ENCODE measurements at places on chromosomes 6 and 20. TPM values are rescaled to one million over a fixed set of nuclear protein-coding genes. Genes with fewer than 3 reads are reported as not detected.

GRCh38 chr20:50284811-50285375, 94.3 kb downstream of the CEBPB start:
- DNase-seq = no peak

- DNase-seq = no peak
Measured at GRCh38 chr6:134574491-134574890, 256.6 kb upstream of the SGK1 start.

DNA sequence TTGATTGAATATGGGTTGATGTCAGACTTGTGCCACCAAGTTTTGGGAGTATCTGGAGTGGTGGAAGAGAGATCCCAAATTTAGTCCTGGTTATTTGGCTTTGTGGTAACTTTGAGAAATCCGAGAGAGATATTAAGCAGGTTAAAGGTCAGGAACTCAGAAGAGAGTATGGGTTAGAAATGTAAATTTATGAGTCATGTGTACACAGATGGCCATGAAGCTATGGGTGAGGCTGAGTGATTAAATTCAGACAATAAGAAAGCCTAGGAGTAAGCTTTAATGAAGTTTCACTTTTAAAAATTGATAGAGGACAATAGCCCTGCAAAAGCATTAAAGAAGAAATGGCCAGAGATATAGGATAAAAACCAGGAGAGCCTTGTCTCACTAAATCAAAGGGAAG, 14.3 kb downstream of the RIMS1 start:
- DNase-seq = no peak

DNA sequence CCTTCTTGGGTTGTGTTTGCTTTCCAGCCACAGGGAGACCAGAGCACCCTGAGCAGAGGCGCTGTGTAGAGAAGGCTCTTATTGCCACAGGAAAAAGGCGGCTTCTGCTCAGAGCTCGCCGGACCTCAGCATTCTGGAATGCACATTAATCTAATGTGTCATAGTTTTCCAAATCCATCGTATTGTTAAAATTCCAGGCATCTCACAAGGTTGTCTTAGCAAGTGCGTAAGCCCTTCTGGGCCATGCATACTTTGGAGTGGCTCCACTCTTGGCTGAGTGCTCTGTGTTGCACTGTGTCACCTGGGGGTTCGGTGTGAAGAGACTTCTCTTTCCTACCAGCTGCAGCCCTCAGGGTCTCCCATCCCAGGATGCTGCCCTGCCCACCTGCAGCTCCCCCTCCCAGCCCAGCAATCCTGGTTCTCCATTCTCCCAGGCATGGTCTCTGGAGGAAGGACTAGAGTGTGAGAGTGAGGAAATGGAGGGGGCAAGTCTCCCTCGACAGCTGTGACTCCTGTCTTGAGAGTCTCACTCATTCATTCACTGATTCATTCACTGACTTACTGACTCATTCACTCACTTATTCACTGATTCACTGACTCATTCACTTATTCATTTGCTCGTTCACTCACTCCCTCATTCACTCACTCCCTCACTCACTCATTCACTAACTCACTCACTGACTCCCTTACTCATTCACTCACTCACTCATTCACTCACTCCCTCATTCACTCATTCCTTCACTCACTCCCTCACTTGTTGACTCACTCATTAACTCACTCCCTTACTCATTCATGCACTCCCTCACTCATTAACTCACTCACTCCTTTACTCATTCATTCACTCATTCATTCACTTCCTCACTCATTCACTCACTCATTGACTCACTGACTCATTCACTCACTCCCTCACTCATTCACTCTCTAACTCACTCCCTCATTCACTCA, 83.7 kb upstream of the MPC1 start:
- no peak for DNase-seq

GRCh38 chr20:50395251-50395729, 114.9 kb upstream of the PTPN1 start:
- no peak for DNase-seq

DNA sequence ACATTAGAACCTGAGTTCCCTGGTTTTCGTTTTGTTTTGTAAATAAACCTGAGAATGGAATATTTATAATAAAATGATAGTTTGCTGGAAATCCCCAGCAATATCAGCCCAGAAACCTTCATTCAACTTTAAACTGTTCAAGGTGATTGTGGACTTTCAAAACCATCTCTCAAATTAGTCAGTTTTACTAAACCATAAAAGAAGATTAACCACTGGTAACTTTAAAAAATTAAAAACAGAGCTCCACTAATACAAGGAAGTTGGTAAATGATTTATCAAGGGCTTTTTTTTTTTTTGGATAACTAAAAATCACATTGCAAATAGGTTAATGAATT, 10.0 kb downstream of the MBOAT1 start:
- no peak for DNase-seq

DNA sequence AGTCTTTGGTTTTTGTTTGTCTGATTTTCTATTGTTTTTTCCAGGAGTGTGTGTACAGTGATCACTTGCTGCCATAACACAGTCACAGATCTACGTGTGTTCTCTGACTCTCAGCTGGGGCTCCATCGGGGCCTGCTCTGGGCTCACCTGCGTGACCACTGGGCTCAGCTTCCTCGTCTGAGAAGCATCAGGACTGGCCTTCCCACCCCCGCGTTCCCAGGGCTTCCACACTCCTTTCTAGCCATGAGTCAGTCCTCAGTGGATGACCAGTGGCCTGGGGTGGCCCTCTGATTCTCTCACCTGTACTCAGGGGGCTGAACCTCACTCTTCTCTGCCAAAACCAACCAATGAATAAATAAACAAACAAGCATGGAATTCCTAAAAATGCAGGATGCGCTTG, 14.5 kb downstream of the THBS2 start:
- no peak for DNase-seq

GRCh38 chr6:104941729-104942091, 15.2 kb upstream of the LIN28B start:
- no peak for DNase-seq

GRCh38 chr6:28725274-28725809, 198.4 kb downstream of the TRIM27 start:
- no peak for DNase-seq

- DNase-seq = no peak
Measured at GRCh38 chr20:38649275-38649891, 47.8 kb downstream of the ARHGAP40 start.

DNA sequence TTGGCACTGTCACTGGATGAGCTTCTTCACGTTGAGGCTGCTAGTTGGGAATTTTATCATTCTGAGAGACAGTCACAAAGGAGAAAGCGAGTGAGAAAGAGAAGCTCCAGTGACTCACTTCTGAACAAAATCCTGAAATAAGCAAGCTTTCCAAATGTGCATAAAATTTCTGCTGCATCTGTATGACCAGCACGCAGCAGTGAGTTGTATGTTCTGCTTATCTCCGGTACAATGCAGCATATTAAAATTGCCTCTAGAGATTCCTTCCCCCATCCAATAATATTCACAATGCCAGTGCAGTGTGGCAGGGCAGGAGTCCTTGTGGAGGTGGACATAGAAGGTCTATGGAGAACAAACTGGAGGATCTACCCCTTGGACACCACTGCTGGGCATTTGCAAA, 290.5 kb downstream of the ADGB start:
- no peak for DNase-seq

DNA sequence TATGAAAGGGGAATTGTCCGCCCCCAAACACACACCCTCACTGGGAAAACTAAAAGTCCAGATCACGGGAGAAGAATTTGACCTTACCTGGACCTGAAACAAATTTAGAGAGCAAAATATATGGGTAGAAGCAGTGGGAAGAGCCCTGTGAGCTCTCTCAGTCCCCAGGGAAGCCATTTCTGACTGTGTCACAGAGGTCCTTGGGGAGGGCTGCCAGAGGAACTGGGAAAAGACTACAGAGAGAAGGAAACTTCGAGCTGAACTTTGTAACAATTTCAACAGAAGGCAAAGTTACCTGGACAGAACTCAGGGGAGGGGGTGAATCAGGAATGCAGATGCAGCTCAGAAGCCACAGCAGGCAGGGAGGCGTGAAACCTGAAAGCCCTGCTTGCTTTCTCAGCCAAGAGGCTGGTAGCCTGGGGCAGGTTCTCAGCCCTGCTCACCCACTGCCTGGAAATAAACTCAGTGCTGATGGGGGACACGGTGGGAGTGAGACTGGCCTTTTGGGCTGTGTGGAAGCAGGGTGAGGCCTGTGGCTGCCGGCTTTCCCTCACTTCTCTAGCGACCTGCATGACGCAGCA, 163.8 kb downstream of the TMEM200A start:
- DNase-seq = no peak

DNA sequence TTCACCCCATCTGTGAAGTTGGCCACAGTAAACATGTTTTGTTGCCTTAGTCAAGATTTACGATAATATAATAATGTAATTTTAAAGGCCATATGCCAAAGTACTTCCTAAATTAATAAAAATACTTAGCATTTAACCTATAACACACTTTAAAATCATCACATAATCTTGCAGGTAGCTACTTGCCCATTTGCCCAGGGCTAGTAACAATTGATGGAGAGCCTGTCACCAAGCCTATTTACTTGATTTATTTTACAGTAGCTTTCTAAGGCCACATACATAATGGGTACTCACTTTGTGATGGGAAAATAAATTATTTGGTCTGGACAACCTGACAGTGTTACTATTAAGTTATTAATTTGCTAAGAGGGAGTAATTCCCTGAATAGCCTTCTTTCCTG, 14.5 kb downstream of the BTBD9 start:
- DNase-seq = no peak

GRCh38 chr6:166119116-166119911, 48.3 kb downstream of the TBXT start:
- no peak for DNase-seq

DNA sequence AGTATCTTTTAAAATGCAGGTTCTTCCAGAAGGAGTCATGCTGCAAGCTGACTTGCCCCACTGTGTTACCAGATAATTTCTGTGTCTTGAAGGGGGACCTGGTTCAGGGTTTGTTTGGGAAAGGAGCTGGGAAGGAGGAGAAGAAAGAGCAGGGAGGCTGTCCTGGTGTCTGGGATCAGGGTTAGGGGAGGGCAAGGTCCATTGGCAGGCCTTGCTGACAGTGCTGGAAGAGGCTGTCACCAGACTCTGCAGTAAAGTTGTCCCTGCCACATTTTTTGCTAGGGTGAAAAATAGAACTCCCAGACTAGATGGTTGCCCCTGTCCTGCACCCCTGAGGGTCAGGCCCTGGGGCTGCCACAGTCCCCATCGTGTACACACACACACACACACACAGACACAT, 14.9 kb downstream of the GLP1R start:
- DNase-seq = no peak

GRCh38 chr20:34068001-34068400, 44.0 kb downstream of the EIF2S2 start:
- no peak for DNase-seq

GRCh38 chr6:4396044-4396443, 260.7 kb upstream of the ECI2 start:
- no peak for DNase-seq

- no peak for DNase-seq
Measured at GRCh38 chr20:54000914-54001313, 69.5 kb downstream of the BCAS1 start.

Gene ABHD12
- 27.4 TPM for total RNA-seq

Gene RUNX2
- 36.7 TPM for total RNA-seq

Gene SLC29A1
- total RNA-seq = 1.3 TPM

Gene HLA-F
- total RNA-seq = 717 TPM

Gene FABP7
- total RNA-seq = not detected

Gene OXT
- 2.2 TPM for total RNA-seq

Gene SPAG4
- 0.74 TPM for total RNA-seq

Gene SIRPG
- total RNA-seq = 52.2 TPM

Gene LTB
- total RNA-seq = 469 TPM

Gene VGLL2
- total RNA-seq = not detected

Gene KCNQ5
- 9.4 TPM for total RNA-seq

Gene SSTR4
- not detected for total RNA-seq

Gene KCNG1
- 2.3 TPM for total RNA-seq

Gene BHLHE23
- not detected for total RNA-seq

Gene DYNLT1
- 54.4 TPM for total RNA-seq

Gene CYP21A2
- 1.2 TPM for total RNA-seq

Gene MUC21
- total RNA-seq = not detected

Gene RHAG
- not detected for total RNA-seq

Gene SLC17A9
- total RNA-seq = 11.3 TPM
